DMS79 treated with DMSO at 0.1 percent for 48 hours (cell line): ENCODE measurements at places on chromosomes 3 and 15.

- DNase-seq = no peak
Measured at GRCh38 chr3:25849641-25850385, 59.9 kb downstream of the OXSM start.

GRCh38 chr15:28955160-28955992 is 69.6 kb downstream of the APBA2 start:
- peak; percentile 52 for DNase-seq

DNA sequence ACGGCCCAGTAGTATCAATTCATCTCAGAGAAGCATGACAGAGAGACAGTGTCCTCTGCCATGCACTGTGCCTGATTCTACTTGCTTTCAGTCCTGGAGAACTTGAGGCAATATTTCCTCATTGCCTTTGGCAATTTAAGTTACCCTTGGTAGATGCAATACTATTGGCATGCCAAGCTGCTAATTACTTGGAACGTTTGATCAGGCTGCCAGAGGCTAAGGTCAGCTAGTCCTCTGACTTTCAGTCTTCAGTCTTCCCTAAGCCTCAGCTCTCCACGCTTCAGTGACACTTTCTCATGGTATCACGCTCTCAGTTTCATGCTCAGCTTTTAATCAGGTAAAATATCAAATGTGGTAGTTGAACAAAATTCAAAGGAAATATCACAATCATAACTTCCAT is 13.1 kb upstream of the OSBPL11 start:
- no peak for DNase-seq

DNA sequence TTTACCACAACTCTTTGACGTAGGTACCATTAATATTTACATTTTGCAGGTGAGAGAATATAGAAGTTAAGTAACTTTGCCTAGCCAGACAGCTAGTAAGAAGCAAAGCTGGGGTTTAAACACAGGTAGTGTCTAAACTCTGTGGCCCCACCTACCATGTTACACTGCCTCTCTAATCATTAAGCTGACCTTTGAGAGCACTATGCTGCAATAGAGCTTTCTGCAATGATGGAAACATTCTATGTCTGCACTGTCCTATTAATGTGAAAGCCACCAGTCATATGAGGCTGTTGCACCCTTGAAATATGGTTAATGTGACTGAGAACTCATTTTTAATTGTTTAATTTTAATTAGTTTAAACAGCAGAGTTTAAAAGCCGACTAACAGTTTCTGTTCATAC is 6.3 kb upstream of the RARB start:
- no peak for DNase-seq

DNA sequence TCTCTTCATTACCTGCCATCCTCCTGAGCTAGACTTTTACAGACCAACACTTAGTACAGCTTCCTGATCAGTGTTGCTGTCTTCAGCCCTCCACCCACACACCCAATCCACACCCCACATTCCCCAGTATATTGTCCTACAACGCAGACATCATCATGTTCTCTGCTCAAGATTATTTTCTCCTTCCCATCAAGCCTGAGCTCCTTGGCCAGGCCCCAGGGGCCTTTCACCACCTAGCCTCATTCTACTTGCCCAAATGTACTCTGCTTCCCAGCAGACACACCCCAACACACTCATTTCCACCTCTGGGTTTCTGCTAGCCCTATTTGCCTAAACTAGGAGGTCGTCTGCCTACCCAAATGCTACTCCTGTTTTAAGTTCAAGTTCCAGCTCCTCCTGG is 37.0 kb downstream of the DAPK2 start:
- DNase-seq = no peak

DNA sequence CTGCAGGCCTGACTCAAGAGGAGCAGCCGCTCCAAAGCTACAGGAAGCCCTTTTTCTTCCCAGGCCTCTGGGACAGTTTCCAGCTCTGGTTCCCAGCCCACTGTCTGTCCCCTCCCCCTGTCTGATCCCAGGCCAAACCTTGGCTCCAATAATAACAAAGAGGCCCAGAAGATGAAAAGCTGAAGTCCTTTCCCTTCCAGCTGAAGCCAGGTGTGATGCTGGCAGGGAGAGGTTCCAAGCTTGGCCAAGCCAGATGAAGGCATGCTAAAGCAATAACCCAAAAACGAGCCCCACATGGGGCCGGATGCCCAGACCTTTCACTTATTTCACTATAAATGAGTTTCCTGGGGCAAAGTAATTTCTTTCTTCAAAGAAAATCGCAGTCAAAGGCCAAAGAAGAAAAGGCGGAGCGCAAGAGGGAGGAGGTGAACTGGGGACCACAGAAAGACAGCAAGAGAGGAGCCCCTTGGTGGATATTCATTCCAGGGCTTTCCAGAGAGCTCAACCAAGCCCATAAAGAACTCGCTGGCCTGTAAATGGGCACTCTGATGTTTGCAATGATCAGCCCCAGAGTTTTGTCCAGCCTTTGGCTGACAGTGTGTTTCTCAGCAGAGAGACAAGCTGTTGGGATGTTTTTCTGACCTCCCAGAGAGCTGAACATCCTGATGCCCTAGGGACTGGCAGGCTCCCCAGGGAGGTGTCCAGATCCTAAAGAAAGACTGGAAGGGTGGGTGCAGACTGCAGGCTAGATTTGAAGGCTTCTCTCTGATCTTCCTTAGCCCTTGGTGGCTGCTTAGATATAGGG is 157.6 kb downstream of the UACA start:
- DNase-seq = peak; percentile 25

DNA sequence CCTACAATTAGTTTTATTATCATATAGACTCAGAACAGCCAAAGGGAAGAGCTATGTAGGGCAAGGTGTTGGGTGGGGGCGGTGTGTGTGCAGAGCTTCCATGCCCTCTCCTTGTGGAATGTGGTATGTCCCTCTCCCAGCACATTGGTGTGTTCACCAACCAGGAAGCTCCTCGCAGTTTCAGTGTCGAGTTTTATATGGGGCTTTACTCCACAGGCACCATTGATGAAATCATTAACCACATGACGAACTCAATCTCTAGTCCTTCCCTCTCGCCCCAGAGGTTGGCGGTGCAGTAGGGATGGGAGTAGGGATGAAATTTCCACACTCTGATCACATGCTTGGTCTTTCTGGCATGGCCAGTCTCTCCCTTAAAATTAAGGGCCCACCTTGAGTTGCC is 13.6 kb upstream of the SRP14 start:
- no peak for DNase-seq

- peak; percentile 50 for DNase-seq
Measured at GRCh38 chr3:125045965-125046364, 9.8 kb downstream of the HEG1 start.

DNA sequence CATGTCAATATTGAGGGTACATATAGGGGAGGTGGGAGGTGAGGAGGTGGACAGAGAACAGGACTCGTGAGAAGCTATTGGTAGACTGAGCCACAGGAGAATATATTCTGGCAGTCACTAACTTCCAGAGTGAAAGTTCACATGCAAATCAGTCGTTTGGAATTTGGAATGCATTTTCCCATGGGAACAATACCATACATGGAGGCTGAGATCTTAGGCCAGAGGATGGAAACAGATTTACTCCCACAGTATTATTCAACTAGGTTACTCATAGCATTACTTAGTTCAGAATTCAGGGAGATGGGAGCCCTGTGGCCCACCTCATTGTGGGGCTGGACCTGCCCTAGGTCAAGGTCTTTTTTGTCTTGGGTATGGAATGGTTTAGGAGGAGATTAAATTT is 36.4 kb upstream of the ABHD2 start:
- no peak for DNase-seq

DNA sequence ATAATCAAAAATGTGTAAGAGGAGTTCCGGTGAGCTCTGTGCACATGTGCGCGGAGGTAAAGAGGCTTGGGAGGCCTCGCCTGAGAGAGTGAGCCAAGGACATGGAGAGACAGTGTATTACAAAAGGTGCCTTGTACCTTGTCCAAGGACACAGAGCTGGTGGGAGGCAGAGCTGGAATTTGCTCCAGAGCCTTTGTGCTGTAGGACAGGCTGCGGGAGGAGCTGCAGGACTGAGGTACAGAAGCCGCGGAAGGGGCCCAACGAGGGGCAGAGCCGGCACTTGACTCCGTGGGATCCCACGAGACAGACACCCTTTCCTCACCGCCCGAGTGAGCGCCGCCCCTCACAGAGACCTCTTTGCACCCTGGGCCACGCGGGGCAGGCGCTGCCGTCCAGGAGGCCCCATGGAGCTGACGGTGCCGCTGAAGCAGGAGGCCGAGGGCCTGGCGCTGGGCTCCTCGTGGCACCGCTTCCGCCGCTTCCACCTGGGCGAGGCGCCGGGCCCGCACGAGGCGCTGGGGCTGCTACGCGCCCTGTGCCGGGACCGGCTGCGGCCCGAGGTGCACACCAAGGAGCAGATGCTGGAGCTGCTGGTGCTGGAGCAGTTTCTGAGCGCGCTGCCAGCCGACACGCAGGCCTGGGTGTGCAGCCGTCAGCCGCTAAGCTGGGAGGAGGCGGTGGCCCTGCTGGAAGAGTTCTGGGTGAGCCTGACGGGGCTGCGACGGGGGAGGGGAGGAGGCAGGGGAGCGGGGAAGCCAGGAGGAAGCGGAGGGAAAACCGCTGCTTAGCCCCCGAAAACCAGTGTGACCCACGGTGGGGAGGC is 68.7 kb downstream of the SLTM start:
- DNase-seq = no peak

DNA sequence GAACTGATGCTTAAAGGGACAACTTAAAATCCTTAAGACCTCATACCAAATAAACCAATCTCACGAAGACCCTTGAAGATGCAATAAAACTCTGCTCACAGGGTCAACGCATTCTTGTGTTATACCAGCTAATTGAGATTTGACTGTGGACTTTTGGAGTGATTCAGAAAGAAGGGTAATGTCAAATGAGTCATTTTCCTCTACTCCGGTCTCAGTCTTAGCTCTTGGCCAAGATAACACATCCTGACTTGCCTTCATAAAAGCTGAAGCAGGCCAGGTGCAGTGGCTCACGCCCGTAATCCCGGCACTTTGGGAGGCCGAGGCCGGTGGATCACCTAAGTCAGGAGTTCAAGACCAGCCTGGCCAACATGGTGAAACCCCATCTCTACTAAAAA is 3.8 kb downstream of the PKM start:
- no peak for DNase-seq

GRCh38 chr3:40766396-40766795 is 241.6 kb downstream of the ZNF621 start:
- no peak for DNase-seq

DNA sequence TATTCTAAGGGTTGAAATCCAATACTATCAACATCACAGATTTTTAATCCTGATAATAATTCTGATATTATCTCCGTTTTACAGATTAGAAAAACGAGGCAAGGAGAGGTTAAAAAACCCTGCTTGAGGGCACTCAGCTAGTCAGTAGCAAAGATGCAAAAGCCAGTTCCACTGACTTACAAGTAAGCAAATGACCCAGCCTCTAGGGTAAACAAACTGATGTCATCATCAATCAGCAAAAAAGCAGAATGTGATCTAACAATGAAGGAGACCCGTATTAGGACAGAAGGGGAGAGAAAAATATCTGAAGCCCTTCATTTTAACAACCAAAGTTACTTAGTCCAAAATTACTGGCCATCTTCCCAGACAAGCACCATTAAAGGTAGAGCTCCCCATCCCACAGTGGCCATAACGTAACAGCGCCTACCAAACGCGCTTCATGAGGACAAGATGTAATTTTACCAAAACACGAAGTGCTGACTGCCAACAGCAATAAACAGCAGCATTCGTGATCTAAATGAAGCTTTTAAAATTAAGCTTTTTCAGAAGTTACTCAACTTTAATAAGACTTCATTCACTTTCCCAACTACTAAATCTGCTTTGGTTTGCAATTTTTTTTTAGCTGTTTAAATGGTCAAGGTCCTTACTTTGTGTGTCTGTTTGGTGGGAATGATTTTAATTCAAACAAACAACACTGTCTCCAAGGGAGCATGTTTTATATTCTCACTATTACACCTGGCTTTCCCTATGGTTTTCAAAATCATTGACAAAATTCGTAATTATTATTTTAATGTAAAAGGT is 176.6 kb downstream of the OSBPL10 start:
- DNase-seq = no peak

- no peak for DNase-seq
Measured at GRCh38 chr3:38588995-38589937, 60.2 kb downstream of the SCN5A start.

DNA sequence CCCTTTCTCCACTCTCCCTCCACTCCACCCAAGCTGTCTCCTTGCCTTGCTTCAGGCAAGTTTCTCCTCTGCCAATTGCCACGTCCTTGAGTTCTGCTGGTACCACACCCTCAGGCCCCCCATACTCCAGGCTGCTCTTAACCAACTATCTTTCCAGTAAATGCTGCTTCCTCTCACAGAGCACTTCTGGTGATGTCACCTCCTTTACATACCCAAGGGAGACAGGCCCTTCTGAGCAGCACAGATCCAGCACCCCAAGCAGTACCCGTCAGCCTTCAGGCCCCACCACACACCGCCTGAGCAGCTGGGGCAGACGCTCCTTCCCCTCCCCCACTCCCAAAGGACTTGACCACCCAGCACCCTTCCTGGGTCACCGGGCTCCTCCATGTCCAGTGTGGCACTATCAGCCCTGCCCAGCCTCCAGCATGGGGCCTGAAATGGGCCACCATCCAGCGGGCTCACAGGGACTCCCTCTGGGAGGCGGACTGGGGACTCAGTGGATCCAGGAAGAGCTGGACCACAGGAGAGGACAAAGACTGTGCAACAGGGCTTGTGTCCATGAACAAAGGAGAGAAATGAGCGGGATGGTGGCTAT is 50.2 kb downstream of the KLF15 start:
- no peak for DNase-seq

GRCh38 chr15:54620916-54621315 is 575.8 kb downstream of the RSL24D1 start:
- DNase-seq = no peak
